K562 (cell line): ENCODE measurements at places on chromosomes 6 and 20.
A peak's percentile ranks its signal among the peaks of the same experiment; 100 is the strongest.

- no peak for DNase-seq
Observed at GRCh38 chr20:17513939-17514338, 17.2 kb downstream of the BFSP1 start.

DNA sequence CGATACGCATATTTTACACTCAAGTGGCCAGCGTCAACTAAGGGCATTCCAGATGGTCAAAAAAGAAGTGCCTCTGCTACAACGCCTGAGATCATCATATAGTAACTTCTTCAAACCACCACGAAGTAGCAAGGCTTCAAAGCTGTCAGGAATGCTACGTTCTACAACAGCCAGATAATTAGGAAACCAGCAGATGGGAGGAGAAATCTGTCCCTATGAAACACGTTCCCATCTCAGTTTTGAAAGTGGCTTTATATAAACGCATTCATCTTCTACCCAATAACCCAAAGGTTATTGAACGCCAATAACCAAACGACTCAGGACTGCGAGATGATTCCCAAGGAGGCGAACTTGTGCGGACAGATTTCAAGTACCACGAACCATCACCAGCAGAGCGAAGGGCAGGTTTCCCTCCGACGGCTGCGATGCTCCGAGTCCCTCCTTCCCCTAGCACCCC is 1.2 kb downstream of the ABHD12 start:
- DNase-seq: peak; percentile 29

DNA sequence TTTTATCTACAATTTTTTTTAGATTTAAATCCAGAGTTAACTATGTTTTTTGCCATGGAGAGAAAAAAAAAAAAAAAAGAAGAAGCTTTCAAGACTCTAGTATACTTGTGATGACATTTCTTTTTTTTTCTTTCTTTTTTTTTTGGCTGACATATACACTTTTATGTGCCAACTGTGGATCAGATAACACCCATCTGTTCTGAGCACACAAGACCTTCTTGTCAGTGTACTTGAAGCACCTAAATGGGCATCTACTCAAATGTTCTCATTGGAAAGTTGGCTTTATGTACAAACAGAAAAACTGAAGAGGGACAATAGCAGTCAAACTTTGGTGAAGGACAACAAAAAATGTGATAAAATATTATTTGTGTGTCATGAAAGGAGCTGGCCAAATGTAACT is 904.5 kb downstream of the GRIK2 start:
- DNase-seq: no peak

GRCh38 chr6:24822696-24823095 is 24.0 kb upstream of the ARMH2 start:
- no peak for DNase-seq

- DNase-seq: no peak
Observed at GRCh38 chr20:41344938-41345728, 4.5 kb downstream of the LPIN3 start.

GRCh38 chr6:23879816-23880215 is 246.2 kb upstream of the NRSN1 start:
- DNase-seq: no peak

GRCh38 chr20:23509247-23509913 is 18.5 kb downstream of the CST8 start:
- no peak for DNase-seq

GRCh38 chr20:48350313-48350988 is 477.3 kb downstream of the PREX1 start:
- peak; percentile 57 for DNase-seq

GRCh38 chr6:90110971-90111370 is 185.7 kb downstream of the BACH2 start:
- no peak for DNase-seq

DNA sequence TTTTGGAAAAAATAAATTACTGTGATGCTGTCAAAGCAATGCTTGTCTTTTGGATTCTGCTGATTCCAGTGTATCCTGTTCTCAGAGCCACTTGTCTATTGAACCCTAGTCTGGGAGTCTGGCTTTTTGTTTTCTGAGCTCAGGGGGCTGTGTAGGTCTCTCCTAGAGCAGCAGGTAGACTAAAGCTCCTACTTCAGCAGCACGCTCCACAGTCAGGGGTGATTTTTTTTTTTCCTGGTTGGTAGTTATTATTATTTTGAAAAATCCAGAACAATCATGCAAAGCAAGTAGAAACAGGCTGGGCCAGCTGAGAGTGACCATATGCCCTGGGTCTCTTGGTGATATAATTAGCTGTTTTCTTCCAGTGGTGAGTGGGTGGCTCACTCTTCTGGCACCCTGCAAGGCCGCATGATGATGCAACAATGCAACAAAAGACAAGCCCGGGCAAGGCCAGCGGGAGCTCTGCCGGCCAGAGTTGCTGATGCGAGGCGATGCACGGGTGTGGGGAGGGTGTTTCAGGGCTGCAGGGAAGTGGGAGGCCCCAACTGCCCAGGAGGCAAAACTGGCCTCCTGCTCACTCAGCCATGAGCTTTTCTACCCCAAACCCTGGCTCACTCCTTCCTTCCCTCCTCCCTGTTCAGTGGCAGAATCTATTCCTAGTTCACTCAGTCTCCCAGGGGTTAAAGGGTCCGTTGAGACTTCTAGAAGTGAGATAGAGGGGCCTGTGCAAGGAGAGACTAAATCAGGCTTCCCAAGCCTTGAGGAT is 11.5 kb upstream of the CDKN1A start:
- DNase-seq: peak; percentile 50

DNA sequence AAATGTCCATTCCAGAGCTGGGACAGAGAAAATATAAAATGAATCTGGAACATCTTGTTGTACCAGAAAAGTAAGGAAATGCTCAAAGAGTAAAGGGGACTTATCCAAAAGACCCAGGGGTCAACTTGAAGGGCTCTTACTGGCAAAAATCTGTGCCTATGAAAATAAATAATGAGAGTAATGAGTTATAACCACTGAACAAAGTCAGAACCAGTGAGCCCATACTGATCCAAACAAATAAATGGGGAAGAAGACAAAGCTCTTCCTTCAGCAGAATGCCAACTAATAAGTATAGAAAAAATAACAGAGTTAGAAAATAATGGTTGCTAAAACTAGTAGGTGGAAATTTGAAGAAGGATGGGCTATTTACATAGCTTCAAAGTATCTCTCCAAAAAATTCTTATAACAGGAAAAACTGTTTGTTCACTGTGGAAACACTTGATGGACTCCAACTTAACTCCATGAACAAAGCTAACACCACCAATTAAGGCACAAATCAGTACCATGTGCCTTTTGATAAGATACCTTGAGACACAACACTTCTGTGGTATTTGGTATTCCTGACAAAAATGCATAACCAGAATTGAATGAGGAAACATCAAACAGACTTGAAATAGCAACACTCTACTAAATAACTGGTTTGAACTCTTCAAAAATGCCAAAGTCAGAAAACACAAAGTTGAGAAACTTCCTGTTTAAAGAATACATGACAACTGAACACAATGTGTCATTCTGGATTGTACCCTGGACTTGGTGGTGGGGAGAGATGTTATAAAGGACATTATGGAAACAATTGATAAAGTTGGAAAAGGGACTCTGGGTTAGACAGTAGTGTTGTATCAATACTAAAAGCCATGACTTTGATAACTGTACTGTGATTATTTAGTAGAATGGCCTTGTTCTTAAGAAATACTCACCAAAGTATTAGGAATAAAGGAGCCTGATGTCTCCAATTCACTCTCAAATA is 197.5 kb downstream of the ISM1 start:
- DNase-seq: no peak

DNA sequence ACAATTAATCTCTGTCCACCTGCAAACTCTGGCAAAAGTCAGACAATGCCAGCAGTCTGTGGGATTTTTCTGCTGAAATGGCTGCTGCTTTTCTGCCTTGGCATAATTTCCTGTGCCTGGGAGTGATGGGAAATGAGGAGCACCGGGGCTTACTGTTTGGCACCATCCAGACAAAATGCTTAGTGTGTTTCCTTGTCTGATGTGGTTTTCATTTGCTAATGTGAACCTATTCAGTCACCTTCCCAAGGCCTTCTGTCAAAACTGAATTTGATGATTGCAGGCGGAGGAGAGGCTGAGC is 56.4 kb downstream of the CDH4 start:
- DNase-seq: no peak

- DNase-seq: peak; percentile 87
Observed at GRCh38 chr6:3732345-3733141, 19.0 kb downstream of the PXDC1 start.

GRCh38 chr6:31776485-31776988 is 591 bp downstream of the VWA7 start:
- DNase-seq: no peak

- no peak for DNase-seq
Observed at GRCh38 chr20:19074356-19074755, 138.1 kb upstream of the SLC24A3 start.

- DNase-seq: peak; percentile 69
Observed at GRCh38 chr6:26268659-26269402, 96.2 kb upstream of the BTN3A2 start.

DNA sequence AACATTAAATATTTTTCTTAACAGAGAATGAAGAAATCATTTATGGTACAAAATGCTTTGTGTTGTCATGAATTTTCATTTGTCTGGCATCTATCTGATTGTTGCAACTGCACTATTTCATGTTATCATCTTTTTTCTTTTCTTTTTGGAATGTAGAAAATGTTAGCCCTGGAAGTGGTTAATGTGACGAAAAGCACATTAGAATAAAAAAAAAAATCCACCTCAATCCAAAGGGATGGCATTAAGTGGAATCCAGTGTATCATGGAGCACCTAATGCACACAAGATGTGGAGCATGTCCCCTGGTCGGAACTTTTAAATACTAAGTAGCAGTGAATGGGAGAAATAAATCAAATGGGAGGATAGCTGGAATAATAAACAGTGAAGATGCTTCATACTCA is 172.9 kb upstream of the MCHR2 start:
- DNase-seq: no peak

DNA sequence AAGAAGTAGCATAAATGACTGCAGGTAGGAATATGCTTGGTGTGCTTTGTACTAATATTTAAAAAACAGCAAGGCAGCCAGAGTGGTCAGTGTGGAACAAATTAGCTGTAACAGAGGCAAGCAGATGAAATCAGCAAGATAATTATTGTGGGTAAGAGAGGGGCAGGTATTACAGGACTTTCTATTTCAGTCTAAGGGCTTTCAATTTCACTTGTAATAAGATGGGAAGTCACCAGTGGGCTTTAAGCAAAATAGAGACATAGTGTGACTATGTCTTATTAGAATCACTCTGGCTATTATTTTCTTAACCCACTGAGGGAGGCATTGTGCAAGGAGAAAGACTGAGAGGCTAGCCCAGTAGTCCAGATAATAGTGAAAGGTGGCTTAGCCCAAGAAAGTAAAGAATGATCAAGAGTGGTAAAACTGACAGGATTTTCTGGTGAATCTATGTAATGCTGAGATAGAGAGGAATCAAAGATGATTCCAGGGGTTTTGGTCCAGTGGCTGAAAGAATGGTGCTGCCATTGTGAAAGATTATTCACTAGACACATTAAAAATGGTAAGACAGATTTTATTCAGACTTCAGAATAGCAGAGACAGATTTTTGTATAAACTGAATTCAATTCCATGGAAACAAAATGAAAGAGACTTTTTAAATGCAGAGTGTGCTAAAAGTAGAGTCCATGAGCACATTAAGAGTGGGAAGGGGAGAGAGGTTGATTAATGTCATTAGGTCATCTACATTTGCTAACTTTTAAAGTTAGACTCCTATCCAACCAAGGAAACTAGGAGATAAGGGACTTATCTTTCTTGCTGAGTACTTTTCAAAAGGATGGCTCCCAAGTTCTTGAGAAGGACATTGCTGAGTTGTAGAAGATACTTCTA is 1136.0 kb downstream of the HACE1 start:
- DNase-seq: no peak

GRCh38 chr6:113879186-113880096 is 22.3 kb downstream of the MARCKS start:
- peak; percentile 44 for DNase-seq

GRCh38 chr6:25122001-25122400 is 157.2 kb upstream of the CARMIL1 start:
- no peak for DNase-seq

DNA sequence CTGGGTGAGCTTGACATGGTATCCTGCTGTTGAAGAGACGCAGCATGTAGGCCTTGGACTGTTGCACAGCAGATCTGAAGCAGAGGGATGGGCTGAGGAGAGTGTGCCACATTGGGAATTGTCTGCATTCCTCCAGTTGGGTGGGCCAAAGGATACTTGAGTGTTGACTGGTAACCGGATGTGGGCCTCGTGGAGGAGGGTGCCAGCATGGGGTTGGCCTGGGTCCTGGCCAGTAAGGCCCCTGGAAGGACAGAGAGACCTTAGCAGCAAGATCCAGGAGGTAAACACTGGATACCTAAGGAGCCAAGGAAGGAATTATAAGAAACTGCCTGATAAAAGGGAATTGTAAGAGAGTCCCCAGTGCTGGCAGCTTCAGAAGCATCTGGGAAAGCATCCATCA is 76.9 kb downstream of the FIG4 start:
- DNase-seq: no peak

GRCh38 chr20:3705491-3705969 is 6.9 kb downstream of the SIGLEC1 start:
- DNase-seq: no peak

- DNase-seq: peak; percentile 76
Observed at GRCh38 chr6:157774153-157775135, 48.6 kb upstream of the SNX9 start.

DNA sequence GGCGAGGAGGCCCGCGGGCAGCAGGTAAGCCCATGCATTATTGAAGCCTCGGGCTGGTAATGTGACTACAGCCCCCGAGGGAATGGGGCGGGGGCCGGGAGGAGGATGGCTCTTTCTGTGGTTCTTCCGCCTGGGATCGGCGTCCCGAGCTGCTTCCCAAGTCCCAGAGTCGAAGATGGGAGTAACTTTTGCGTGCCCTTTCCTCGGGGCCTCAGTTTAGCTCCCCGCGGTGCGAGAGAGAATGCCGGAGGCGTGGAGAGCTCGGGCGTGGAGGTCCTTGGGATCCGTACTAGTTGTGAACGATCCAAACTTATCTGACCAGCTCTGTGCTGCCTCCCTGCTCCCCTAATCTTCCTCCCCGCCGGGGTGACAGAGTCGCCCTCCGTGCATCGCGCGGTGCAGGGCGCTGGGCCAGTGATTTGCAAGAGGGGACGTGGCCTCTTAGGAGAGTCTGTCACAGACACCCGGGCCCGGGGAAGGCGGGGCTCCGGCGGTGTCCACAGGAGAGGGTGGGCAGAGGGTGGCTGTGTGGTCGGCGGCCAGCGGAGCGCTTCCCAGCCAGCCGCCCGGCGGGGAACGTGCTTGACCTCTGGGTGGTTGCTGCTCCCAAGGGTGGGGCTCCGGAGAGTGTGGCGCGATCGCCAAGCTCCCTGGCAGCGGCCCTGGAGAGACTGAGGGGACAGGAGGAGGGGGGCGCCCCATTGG is 815 bp downstream of the UTRN start:
- no peak for DNase-seq

- no peak for DNase-seq
Observed at GRCh38 chr6:24403501-24403824, 727 bp downstream of the MRS2 start.

DNA sequence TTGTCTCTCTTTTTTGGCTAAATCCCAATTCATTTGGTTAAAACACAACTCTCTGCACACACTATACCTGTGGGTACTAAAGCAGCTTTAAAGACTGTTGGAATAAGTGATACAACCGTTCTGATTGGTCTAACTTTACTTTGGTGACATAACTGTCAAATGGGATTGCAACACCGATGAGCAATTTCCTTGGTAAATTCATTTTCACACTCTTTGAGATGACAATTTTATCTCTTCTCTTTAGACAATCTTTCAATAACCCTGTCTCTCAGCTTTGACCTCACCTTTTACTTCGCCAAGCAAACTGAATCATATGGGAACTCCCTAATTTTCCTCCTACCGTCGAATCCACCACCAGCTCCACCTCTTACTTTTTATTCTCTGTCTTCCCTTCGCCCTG is 60.8 kb downstream of the ECT2L start:
- no peak for DNase-seq

- DNase-seq: no peak
Observed at GRCh38 chr6:142343938-142344337, 42.1 kb downstream of the ADGRG6 start.
